ENCODE measurements at places on chromosomes 4 and X.

- no peak for DNase-seq
Observed at GRCh38 chrX:150873616-150874015, 24.9 kb downstream of the CD99L2 start.

DNA sequence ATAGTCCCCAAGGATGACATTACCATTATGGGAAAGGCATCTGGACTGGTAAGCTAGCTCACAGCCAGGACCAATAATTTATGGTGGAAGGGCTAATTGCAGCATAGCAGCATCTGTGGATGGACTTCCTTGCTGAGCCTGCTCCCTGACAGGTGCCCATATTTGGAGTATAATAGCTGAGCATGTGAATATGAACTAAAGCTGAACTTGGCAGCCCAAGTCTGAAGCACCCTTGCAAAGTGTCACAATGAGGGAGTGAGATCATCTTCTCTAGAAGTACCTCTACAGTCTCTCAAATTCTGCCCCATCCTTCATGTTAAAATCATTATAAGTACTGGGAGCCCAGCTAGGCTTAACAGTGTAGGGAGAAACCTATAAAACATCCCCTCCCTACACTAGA, 128.2 kb upstream of the INPP4B start:
- DNase-seq = no peak

DNA sequence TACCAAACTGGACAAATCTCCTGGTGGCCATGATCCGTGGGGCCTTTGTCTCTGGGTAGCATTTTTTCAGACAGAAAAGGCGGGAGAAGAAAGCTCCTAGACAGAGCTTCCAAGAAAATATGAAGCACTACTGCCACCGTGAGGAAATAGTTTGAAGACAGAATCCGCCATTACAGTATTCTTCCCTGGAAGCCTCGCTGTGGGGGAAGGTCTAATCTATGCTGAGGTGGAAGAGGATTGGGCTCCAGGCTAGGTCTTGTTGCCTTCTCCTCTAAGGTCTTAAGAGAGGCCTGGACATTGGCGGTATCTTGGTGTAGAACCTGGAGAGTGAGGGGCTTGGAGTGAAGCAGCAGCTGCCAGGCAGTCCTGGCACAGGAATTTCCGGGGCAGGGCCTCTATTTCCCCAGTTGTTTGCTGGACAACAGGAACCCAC, 218.9 kb downstream of the OR13H1 start:
- DNase-seq = no peak

DNA sequence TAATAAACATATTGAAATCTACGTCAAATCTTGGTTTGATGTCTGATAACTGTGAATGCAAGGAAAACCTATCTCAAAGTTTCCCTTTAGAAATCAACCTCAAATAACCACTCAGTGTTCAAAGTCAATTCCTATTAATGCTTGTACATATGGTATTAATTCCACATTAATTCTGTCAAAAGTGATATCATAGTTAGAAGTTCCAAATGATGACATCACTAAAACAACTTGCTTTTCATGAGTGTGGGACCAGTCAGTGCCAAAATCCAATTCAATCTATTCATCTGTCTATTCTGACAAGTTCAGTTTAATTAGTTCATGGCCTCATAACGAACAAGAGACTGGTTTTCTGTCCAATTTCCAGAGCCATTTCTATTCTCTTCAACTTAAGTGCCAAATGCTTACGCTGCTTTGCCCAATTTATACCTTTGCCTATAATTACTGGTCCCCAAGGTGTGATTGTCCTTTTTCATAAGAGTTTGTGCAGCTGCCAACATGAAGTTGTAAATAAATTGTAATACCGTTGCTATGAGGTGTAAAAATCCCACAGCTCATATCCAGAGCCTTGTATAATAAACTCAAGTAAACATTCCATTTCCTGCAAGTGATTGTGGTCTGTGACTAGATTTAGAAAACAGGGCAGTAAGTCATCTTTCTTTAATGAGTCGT, 476.2 kb downstream of the RAB28 start:
- DNase-seq = no peak

GRCh38 chr4:152965611-152966010, 29.5 kb downstream of the FHDC1 start:
- DNase-seq = no peak

DNA sequence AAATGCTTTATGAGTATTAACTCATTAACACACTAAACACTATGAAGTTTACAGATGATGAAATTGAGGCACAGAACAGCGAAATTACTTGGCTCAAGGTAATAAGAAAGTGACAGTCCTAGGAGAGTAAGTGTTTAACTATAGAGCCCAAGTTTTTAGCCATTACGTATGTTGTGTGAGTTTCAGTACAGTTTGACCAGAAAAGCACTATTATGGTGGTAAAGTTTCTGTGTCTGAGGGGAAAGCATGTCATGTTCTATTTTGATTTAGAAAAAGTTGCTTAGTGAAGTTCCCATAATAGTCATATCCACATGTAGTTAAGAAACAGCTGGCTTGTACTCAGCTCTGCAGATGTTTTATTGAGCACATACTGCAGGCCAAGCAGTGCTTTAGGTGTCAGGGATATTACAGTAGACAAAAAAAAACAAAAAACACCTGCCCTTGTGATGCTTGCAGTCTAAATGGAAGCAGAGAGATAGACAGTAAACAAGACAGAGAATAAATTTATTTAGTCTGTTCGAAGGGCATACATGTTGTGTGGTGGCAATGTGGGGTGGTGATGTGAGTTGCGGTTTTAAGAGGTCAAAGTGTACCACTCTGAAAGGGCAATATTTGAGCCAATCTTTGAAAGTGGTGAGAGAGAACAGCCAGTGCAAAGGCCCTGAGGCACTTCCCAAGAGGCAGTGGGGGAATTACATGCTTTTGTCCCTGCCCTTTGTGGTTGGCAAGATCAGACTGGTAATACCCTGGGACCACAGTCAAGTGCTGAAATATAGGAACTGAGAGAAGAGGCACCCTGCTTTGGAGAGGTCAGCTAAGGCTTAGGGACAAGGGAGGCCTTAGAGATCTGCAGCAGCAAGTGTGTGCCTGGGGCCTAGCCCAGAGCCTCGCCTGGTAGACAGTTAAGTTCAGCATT, 6.2 kb downstream of the TMEM131L start:
- DNase-seq = no peak

- DNase-seq = no peak
Observed at GRCh38 chrX:93637591-93637990, 35.8 kb downstream of the NAP1L3 start.

DNA sequence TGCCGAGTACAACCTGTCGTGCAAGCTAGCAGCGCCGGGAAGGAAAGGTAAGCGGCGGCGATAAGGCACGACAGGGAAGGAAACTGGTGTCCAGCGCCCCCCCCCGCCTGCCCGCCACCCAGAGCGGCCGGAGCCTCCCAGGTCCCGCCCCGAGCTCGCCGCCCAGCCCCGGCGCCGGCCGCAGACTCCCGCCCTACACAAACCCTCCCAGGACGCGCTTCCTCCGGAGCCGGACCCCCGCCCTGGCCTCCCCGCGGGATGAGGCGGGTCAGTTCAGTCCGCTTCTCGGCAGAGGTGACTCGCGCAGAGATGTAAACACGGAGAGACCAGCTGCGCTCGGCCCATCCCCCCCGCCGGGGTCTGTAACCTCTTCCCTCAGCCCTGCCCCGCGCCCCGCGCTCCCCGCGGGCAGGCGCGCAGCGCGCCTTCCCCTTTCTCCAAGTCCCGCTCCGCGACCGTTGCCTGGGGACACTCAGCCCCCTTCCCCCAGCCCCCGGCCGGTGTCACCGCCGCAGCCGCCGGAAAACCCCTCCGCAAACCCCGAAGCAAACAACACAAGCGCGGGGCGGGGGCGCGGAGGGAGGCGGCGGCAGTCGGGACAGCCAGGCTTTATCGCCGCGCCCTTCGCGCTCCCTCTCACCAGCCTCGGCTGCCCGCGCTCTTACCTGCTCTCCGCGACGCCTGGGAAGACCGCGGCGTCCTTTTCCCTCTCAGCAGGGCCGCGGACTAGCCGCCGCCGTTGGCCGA, 543 bp downstream of the ELF2 start:
- DNase-seq = peak; percentile 72

DNA sequence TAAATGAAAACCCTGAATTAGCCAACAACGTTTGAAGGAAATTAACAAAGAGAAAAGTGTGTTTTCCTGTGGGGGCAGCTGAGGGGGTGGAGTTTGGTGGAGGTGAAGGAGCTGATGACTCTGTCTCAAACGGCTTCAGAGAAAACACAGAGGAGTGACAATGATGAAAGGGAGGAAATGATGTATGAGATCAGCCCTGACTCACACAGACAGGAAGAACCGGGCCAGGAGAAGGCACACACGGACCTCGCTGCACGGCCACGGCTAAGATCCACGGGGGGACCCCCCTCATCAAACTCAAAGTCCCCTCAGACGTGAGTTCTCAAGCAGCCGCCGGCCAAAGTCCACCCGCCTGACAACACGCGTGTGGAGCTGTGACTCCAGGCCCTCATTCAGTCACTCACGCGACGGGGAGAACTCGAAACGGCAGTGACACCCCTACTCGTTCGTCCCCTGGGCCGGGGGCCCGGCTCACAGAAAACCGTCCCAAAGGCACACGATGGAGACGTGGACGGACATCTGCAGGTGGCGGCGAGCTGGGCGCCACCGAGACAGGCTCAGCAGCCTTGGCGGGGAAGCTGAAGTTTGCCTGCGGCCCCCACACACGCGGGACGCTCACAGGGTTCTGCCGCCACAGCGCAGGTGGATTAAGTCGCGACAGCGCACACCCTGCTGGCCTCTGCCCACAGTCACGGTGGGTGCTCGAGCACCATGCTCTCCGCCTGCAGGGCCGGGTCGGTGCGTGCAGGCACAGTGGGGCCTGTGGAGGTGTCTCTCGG, 28.8 kb downstream of the PPP2R3B start:
- no peak for DNase-seq
